ENCODE measurements at places on chromosomes 4 and X.

GRCh38 chr4:142367418-142368180 is 478.5 kb downstream of the INPP4B start:
- DNase-seq = no peak

GRCh38 chr4:65791111-65791811 is 121.0 kb upstream of the EPHA5 start:
- DNase-seq = no peak

DNA sequence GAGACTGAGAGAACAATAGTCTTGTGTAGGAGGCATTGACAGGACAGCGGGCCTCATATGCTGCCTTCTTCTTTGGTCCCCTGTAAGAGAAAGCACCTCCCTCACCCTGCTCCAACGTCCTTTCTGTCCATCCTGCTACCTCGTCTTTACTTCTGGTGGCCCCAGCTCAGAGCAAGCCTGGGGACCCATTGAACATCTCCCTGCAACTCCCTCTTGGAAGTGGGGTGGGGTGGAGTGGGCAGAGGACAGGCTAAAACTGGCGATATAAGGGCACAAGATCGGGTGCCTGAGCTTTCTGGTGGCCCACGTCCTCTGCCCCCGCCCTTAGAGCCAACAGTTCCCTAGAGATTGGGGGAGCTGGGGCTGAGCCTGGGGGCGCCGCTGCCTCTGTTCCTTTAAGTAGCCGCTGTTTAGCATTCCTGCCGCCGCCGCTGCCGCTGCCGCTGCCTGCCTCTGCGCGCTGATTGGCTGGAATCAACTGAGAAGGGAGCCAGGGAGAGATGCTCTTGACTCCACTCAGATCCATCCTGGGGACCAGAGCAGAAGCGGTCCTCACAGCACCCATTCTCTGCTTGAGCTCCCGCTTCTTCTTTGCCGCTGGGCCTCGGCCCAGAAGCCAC is at the start of gene DLG3:
Gene DLG3 (plus strand): TSS at position 510 of the 620 bp plus-strand sequence. CDS start 367 bp downstream, outside the sequence.
- no peak for DNase-seq

- DNase-seq = peak; percentile 8
Measured at GRCh38 chr4:165355900-165356300, 22.9 kb upstream of the CPE start.

- no peak for DNase-seq
Measured at GRCh38 chrX:75276666-75277065, 2.8 kb downstream of the UPRT start.

DNA sequence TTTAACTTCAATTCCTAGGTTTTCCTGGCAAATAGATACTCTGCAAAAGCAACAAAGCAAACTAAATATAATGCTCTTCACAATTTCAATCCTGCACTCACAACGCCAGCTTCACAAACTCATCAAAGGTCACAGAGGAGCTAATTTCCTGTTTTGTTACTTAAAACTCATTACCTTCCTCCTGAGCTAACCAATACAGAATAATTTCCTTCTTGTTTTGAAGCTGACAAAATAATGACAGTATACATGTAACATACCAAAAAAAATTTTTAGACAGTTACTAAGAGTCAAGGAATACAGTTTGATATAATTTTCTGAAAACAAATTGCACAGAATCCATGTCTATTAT is 17.9 kb downstream of the CNOT6L start:
- DNase-seq = no peak

DNA sequence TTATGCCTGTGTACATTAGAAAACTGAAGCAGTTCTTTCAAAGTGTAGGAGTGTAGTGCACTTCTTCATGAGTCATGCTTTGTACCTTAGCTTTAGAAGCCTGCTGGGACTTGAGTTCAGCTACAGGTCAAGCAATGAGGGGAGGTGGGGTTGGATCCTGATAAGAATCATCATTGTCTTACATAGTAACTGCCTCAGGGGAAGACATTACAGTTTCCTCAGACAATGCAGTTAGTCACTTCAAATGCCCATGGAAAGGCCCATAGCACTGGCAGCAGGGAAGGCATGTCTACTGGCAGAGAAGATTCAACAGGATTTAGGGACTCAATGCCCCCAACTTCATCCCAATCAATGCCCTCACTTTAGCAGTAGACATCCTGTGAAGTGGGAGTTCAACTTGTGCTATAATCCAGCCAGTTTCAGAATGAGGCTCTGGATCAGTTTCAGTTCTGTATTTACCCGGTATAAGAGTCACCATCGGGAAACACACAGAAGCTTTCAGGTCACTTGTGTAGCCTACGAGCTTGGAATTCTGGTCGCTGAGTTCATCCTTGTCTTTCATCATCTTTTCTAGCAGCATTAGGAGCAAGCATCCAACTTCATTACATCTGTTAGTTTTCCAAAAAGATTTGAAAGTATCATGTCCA is 1216.5 kb downstream of the RAPGEF2 start:
- no peak for DNase-seq

DNA sequence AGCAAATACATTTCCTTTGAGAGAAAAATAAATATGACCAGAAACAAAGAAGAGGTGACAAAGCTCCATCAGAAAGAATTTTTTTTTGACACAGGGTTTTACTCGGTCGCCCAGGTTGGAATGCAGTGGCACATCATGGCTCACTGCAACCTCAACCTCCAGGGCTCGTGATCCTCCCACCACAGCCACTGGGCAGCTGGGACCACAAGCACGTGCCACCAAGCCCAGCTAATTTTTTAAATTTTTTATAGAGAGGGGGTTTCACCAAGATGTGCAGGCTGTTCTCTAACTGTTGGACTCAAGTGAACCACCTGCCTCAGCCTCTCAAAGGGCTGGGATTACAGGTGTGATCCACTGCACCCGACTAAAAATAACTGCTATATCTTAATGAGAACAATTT is 10.3 kb downstream of the ADH5 start:
- DNase-seq = no peak

DNA sequence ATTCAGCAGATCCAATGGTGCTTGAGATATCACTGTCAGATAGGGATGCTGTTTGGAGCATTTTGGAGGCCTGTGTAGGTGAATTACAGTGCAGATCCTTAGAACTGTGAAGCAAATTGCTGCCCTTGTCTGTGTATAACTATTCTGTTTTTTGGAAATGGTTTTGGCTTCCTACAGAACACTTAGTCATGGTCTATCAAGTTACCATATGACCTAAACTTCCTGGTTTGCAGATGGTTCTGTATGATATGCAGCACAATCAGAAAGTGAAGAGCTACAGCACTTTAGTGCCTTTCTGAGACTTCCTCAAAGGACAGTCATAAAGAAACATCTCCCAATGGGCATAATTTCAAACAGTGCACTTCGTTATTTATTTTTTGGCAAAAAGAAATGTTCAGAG is 688.6 kb downstream of the SH3BGRL start:
- no peak for DNase-seq

- DNase-seq = no peak
Measured at GRCh38 chrX:136275553-136275952, 24.4 kb upstream of the MAP7D3 start.

DNA sequence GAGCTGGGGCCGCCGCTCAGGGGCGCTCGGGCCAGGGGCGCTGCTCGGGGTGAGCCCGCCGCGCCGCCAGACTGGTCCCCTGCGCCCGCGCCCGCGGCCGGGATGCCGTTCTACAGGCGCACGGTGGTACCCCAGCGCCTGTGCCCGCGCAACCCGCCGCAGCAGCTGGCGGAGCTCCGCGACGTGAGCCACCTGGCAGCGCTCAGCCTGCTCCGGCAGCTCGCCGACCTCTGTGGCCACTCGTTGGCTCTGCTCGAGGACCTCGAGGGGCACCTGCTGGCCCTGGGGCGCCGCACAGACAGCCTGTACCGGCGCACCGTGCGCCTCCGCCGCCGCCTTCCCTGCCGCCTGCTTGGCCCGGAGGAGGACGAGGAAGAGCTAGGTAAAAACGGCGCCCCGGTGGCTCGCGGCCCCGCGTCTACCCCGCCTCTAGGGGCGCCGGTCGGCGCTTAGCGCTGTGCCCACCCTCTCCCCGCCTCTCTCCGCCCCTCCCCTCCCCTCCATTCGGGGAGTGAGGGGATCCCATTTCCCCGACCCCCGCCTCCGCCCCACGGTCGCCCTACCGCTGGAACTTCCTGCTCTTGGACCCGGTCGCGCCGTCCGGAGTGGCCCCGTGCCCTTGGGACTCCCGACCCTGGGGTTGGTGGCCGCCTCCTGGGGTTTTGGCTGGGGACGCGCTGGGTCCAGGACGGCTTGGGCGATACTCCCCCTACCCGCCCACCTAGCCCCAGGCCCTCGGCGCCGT is 513 bp downstream of the NHSL2 start:
- no peak for DNase-seq

Measured in NCI-H526 treated with DMSO at 0.1 percent for 48 hours (cell line).